HCEC 1CT (cell line): ENCODE measurements at places on chromosomes 7 and 10.

DNA sequence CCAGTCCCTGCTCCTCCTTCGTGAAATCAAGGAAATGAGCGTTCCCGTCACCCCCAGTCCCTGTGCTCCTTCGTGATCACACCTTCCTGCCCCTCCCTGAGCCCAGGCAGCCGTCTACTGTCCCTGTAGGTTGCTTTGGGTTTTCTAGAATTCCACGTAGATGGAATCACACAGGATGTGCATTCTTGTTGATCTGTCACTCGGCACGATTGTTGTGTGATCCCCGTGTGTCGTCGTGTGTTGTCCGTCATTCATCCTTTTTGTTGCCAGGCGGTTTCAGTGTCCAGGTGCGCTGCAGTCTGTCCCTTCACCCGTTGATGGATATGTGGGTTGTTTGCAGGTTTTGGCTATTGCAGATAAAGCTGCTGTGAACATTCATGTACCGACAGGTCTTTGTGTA is 9.4 kb downstream of the MTG1 start:
- DNase-seq, result no peak

- DNase-seq, result no peak
Observed at GRCh38 chr10:123581656-123582055, 84.5 kb upstream of the GPR26 start.

DNA sequence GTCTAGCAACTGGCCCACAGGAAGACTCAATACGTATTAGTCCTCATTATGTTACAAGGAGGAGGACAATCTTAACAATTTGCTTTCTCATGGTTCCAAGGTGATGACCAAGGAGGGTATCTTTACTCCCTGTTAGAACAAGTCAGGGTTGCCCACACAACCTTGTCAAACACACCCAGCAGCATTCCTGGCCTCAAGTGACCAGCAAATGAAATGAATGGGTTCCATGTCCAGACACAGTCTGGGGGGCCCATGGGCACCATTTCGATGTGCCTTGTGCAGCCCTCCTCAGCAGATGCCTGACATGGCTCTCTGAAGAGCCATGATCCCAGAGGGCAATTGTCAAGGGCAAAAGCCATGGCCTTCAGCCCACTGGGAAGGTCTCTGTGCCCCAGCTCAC is 40.8 kb downstream of the ANXA8 start:
- DNase-seq, result no peak

- DNase-seq, result peak; percentile 13
Observed at GRCh38 chr7:150962553-150963399, 15.3 kb downstream of the KCNH2 start.

GRCh38 chr7:47743965-47744591 is 162.2 kb upstream of the TNS3 start:
- DNase-seq, result no peak

GRCh38 chr10:66187053-66187733 is 738.6 kb upstream of the LRRTM3 start:
- DNase-seq, result no peak

- no peak for DNase-seq
Observed at GRCh38 chr7:29976673-29977415, 12.8 kb downstream of the SCRN1 start.

DNA sequence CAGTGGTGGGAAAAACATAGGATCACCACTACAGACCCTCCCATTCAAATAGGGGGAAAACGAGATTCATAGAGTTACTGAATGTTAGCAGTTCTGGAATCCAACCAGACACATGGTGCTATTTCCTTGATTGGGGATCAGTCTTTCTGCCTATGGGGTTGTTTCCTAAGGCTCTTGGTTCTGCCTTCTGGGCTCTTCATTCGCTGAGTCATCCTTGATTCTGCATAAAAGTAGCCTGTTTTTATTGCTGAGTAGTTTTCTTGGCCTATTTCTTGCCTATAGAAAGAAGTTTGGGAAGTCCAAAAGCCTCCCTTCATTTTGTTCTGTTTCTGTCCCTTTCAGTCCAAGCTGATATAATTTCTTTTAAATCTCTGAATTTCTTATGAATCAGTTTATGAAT is 99.3 kb upstream of the OIT3 start:
- no peak for DNase-seq

DNA sequence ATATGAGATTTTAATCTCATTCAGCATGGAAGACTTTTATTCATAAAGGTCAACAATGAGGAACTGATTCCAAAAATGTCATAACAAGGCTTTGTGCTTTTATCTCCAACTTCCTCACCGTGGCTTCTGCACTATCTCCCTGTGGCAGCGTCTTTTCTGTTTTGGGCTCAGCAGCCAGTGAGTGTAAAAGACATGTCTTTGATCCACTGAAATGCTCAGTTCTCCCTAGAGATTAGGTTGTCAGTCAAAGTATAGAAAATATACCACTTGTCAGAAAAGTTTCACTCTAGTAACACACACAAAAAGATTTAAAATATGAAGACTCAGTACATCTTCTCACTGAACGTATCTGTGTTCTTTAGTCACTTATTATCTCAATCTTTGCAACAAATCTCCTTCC is 901.8 kb upstream of the ZWINT start:
- DNase-seq, result no peak

DNA sequence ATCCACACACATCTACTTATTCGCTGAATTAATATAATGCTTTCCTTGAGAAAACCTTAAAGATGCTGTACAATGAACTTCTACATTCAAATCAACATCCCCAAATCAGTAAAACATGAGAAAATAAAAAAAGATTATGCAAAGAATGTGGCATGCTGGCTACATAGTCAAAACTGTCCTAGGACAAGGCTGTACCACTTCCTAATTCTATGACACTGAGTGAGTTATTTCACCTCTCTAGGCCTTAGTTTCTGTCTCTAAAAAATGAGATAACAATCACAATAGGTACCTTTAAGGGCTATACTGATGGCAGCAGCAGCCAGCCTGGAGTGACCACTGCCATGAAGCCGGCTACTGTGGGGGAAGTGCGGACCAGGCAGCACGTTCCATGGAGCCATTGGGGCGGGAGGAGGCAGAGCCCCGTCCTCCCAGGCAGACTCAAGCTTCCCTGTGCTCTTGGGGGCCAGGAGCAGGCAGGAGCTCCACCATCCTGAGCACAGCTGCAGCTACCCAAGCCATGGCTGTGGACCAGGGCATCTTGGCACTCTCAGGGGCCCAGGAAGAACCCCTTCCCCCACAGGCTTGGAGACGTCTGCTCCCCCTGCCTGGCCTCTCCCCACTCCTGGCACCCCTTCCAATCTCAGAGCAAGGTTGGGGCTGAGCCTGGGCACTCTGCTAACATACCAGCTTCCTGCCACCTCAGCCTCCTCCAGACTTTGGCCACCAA is 110.2 kb downstream of the ELAPOR2 start:
- DNase-seq, result no peak

DNA sequence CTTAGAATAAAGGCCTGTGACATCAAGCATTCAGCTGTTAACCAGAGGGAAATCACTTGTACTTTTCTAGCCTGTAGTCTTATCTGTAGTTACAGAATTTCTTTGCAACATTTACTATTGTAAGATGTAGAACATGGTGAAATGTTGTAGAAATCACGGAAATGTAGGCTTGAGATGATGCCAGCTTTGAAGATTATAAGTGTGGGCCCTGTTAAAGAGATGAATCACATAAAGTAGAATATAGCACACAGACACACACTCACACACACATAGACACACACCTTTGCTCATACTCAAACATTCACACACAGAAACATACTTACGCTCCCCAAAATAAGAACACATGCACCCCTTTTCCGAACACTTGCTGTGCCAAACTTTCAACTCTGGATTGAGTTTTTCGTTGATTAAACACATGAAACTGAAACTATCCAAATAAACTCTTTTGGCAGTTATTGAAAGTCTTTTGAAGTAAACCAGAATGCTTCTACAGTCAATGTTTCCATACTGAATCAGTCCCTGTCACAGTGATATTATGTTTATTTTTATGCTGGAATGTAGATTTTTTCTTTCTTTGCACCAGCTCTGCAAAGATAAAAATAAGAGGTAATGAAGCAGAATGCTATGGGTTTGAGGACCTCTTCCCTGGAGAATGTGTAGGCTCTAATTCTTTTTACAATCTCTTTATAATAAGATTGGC is 230.3 kb upstream of the MEOX2 start:
- peak; percentile 13 for DNase-seq

DNA sequence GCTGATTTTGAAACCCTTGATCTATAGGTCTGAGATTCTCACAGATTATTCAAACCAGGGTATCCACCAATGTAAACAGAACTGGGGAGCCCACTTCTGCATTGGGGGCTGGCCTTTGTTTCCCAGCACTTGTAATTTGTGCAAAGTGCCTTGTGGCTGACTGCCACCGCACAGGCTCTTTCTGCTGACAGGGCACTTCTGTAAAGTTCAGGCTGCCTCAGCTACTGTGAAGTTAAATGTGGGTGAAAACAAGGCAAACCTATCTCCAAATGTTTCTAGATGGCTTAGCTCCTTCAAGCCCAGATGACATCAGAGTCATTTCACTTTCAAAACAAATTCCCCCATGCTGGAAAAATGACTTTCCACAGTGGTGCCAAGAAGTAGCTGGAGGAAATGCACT is 54.7 kb downstream of the GRID1 start:
- no peak for DNase-seq

DNA sequence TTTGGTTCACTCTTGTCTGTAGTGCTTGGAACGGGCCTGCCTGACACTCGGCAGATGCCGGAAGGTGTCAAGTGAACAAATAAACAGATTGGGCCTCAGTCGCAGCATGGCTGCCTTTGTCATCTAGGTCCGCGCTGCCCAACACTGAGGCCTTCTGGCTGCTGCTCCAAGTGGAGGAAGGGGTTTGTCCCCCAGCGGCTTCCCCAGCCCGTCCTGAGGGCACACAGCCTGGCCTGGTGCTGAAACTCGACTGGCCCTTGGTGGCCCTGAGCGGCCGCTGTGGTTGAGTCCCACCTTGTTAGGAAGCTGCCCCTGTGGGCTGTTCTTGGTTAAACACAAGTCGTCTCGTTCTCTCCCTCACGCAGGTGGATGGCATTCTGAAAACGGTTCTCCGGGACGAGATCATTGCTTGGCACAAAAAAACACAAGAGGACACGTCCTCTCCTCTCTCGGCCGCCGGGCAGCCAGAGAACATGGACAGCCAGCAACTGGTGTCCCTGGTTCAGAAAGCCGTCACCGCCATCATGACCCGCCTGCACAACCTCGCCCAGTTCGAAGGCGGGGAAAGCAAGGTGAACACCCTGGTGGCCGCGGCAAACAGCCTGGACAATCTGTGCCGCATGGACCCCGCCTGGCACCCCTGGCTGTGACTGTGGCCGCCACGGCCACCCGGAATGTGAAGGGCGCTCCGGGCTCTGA is 132.1 kb downstream of the SMURF1 start:
- DNase-seq, result no peak

- peak; percentile 63 for DNase-seq
Observed at GRCh38 chr10:35423505-35424306, 87.4 kb downstream of the CCNY start.

- no peak for DNase-seq
Observed at GRCh38 chr7:101669307-101669706, 40.2 kb upstream of the MYL10 start.

GRCh38 chr7:29565634-29565981 is 2.0 kb downstream of the PRR15 start:
- no peak for DNase-seq

GRCh38 chr10:77361831-77362230 is 275.8 kb downstream of the KCNMA1 start:
- DNase-seq, result no peak

DNA sequence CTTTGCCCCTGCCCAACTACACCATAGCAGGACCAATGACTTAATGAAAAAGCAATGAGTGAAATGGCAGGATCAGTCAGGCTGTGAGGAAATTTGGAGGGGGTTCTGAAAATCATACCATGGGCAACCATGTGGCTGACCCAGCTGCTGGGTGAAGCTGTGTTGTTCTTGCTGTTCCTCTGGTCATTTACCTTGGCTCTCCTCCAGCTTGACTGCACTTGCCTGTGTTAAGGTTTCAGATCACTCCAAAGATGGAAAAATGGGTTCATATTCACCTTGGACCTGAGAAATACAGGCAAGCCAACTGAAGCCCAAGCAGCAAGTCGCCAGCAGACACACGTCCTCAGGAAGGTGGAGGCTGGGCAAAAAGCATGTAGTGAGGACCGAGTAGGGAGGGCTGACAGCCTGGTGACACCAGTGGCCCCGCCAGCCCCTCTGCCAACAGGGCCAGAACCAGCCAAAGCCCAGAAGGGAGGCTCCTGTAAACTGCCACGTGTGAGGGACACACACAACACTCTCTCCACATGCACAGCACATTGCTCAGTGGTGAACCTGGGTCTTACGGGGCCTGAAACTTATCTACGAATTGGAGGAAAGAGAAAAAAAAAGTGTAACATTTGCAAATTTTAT is 40.1 kb downstream of the PARP12 start:
- no peak for DNase-seq

- no peak for DNase-seq
Observed at GRCh38 chr7:154686305-154686704, 316.6 kb downstream of the PAXIP1 start.

- DNase-seq, result no peak
Observed at GRCh38 chr7:27137640-27138315, 5.7 kb downstream of the HOXA5 start.

GRCh38 chr10:132748545-132749370 is 37.2 kb downstream of the NKX6-2 start:
- no peak for DNase-seq
